Fibroblast of skin of back (primary cell): ENCODE measurements at places on chromosomes 1 and 21.

GRCh38 chr21:25625036-25625435 is 14.0 kb upstream of the JAM2 start:
- no peak for DNase-seq

- DNase-seq: no peak
These were observed 17.6 kb upstream of the ARF1 start for GRCh38 chr1:228064741-228065542.

- no peak for DNase-seq
These were observed 58.4 kb downstream of the DISP3 start for GRCh38 chr1:11537380-11537764.

- DNase-seq: no peak
These were observed 22.9 kb upstream of the C1orf105 start for GRCh38 chr1:172397633-172398032.

GRCh38 chr1:194447636-194448035 is 1261.2 kb upstream of the B3GALT2 start:
- DNase-seq: peak; percentile 60

DNA sequence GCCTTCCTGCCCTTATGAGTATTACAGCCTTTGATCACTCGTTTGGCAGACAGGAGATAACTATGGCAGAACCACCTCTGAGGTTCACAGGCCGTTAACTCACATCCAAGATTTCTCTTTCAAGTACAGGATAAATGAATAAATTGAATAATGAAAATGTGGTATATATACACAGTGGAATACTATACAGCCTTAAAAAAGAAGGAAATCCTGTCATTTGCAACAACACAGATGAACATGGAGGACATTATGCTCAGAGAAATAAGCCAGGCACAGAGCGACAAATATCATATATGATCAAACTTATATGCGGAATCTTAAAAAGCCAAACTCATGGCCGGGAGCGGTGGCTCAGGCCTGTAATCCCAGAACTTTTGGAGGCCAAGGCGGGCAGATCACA is 32.6 kb downstream of the TGFBR3 start:
- no peak for DNase-seq

DNA sequence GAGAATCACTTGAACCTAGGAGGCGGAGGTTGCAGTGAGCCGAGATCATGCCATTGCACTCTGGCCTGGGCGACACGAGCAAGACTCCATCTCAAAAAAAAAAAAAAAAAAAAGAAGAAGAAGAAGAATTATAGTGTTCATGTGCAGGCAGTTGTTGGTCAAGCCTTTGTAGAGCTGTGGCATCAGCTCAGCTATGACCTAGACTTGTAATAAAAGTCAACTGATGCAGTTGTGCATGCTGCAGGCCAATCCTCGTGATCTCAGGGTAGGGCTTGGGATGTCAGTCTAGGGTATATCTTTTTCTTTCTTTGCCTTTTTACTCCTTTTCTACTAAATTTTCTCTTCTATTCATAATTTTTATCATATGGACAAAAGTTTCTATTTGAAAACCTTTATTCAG is 76.2 kb downstream of the C1orf21 start:
- no peak for DNase-seq

DNA sequence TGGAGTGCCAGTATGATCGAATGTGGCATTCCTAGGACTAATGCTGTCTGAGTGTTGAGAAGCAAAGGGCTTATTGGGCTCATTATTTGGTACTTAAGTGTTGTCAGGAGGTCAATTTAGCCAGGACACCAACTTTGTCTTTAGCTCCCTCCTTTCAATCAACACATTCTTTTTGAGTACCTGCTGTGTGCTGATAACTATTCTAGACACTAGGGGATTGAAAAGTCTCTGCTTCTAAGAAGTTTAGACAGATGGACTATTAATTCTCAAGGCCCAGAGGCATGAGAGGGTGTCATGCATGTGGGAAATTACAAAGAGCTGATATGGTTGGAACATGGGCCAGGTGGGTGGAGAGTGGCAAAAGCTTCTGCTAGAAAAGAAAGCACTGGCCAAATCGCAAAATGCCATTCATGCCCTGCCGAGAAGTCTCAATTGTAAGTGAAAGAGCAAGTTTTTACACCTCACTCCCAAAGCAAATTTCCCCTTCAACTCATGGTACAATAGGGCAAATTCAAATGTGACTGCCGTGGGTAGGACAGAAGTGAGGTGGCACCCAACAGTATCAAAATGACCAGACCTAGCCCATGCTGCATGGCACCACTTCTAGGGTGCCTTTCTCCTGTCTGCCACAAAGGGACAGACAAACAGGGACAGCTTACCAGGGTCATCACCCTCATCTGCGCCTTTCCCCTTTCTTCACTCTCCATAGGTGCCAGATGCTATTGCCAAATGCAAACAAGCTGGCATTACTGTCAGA is 53.6 kb upstream of the LAX1 start:
- no peak for DNase-seq

DNA sequence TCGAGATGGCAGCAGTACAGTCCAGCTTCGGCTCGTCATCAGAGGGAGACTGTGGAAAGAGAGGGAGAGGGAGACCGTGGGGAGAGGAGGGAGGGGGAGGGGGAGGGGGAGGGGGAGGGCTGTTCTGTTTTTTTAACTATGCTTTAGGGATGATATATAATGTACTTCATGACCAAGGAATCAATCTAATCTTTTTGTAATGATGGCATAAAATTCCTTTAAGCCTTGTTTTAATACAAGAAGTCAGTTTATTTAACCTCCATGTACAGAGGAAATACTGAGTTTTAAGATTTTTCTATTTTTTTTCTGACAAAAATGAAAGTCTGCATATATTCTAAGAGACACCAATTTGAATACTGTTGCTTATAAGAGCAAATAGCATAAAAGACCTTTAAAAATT is 41.9 kb downstream of the PTBP2 start:
- no peak for DNase-seq

GRCh38 chr21:38777531-38777930 is 28.2 kb upstream of the ETS2 start:
- no peak for DNase-seq

DNA sequence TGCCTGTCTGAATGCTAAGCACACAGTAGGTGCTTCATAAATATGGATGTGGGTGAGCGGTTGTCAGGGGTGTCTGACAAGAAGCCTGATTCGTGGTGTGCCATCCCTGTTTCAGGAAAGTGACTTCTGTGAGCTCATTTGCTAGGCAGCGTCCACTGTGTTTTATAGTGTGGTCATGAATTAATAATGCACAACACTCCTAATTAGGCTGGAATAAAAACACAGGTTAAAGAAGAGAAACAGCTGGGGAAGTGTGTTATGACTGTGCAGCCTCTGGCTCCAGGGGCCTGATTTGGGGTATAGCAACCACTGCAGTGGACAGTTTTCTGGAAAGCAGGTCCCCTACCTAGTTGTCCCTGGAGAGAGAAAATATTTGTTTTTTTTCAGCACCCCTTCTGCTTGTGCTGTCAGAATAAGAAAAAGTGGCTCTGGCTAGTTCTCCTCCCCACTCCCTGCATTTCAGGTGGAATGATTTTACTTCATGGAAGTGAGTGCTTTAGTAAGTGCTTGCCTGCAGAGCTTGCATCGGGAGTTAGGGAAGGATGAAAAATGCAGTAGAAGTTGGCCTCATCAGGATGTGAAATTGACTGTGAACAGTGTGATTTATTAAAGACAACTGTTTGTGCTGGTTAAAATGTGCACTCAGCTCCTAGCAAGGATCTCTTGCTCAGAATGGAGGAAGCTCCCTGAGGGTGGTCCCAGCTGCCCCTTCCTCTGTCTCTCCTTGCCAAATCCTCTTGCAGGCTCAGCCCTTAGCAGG is 333.8 kb downstream of the HHAT start:
- no peak for DNase-seq

DNA sequence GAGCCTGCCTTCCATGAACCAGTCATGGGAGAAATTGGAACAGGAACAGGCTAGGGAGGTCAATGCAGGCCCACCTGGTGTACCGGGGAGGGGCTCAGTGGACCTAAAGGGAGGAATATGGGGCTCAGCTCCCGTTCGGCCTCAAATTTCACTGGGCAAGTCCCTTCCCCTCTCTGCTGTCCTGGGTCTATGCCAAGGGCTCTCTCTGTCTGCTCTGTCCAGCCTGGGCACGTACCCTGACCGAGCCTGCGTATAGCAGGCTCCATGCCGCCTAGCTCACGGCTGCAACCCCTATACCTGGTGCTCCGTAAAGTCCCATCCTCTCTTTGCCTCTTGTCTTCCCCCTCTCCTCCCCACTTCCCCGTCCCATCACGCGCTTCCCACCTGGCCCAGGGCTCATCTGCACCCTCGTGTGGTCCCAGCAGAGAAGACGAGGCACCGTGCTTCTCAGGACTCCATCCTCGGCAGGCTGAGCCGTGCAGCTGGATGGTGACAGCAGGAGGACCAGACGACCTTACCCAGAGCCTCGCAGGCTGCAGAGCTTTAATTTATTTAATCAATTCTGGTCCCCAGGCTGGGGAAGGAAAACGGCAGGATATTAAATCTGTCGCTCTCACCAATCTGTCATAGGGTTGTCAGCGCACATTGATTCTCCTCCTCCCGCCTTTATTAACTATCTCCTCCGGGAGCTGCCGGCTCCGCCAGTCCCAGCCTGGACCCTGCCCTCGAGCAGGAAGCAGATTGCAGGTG is 25.0 kb upstream of the DISP3 start:
- DNase-seq: no peak

- peak; percentile 62 for DNase-seq
These were observed 78.4 kb upstream of the SLC45A1 start for GRCh38 chr1:8239306-8240023.

DNA sequence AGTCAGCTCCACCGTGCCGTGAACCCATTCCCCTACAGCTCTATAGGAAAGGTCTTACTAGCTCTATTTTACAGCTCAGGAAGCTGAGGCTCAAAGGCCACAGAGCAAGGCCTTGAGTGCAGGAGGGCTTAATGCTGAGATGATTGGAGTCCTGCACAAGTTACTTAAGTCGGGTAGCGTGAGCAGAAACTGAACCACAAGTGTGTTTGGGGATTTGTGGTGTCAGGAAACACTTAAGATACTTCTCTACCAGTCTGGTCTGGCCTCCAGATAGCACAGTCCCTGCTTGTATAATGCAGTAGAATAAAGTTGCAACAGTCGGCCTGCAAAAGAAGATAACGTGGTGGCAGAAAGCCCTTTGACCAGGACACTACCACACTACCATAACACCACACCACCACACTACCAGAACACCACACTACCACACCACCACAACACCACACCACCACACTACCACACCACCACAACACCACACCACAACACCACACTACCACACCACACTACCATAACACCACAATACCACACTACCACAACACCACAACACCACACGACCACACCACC is 118.1 kb downstream of the SPSB1 start:
- peak; percentile 80 for DNase-seq

DNA sequence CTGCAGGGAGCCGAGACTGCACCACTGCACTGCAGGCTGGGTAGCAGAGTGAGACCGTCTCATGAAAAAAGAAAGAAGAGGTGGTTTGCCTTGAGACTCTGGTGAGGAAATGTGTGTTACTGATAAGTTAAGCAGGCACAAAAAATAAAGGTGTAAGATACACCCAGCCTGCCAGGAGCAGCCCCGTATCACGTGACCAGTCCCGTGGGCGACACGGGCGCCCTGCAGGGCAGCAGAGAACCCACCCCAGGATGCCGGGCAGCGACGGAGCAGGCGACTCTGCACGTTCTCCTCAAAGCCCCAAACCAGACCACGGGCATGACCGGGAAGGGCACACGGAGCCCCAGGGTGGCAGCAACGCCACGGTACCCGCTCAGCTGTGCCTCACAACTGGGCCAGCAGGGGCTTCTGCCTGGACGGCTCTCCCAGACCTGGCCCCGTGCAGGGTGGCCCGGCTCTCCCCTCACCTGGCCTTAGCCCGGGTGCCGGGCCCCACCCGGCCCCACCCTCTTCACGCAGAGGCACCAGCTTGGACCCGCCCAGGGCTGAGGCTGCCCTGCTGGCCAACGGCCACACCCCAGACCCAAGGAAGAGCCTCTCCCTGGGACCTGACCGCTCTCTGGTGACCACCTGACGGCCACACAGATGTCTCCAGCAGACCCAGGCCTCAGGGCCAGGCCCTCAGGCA is 8.1 kb upstream of the TNFRSF4 start:
- no peak for DNase-seq

DNA sequence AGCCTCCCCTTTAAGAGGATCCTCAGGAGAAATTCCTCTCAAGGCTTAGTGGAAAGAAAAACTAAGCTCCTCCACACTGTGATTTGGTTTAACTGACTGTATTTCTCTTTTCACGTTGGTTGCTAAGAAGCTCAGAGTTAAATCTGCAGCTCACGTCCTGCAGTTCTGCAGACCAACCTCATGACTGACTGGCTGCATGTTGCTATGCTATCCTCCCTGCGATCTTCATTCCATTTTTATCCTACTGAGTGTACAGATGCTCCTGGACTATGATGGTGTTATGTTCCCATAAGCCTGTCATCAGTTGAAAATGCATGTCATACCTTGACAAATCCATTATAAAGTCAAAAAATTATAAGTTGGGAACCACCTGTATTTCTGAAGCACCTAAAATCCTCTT is 34.6 kb downstream of the FAM163A start:
- DNase-seq: no peak

DNA sequence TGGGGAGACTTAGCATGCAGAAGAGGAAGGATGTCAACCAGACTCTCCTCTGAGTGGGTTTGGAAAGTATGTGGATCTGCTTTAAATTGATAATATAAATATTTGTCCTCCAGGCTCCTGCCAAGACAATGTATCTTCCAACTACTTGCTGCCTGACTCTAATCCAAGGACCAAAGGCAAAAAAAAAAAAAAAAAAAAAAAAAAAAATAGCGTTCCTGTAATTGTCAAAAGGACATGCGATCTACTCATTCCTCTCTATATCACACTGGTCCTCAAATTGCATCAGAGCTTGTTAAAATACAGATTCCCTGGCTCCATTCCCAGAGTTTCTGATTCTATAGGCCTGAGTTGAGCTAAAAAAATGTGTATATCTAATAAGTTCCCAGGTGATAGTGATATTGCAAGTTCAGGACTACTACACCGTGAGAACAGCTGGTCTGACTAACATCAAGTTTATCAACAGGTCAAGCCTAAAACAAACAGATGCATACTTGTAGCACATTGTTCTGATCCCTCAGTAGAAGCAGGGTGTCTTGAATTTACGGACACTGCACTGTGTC is 141.3 kb downstream of the TNR start:
- DNase-seq: peak; percentile 79

GRCh38 chr1:201602413-201603265 is 63.7 kb downstream of the NAV1 start:
- DNase-seq: peak; percentile 98

DNA sequence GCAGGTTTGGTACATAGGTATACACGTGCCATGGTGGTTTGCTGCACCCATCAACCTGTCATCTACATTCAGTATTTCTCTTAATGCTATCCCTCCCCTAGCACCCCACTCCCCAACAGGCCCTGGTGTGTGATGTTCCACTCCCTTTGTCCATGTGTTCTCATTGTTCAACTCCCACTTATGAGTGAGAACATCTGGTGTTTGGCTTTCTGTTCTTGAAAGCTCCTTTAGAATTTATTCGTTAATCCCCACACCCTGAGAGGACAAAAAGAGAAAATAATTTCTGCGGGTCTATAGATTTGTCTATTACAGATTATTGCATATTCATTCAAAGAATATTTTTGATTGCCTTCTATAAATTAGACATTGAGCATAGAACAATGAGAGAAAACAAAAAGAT is 455.5 kb downstream of the PLPP3 start:
- peak; percentile 15 for DNase-seq

GRCh38 chr1:59945790-59946189 is 19.2 kb upstream of the CYP2J2 start:
- no peak for DNase-seq

- DNase-seq: no peak
These were observed 67.2 kb upstream of the SCAF4 start for GRCh38 chr21:31798842-31799704.

GRCh38 chr1:40922969-40923368 is 56.5 kb upstream of the CTPS1 start:
- DNase-seq: no peak
